T-helper 17 cell (primary cell): ENCODE measurements at places on chromosomes 5 and 9.

GRCh38 chr5:144142139-144142823 is 28.2 kb downstream of the YIPF5 start:
- DNase-seq = no peak
- H3K4me1 ChIP-seq = peaks cover 11% of the 10 kb centered on the region
- no peak overlapping the region for H3K4me3 ChIP-seq
- H3K27ac ChIP-seq = no peak overlapping the region

GRCh38 chr5:124790301-124790894 is 44.0 kb upstream of the ZNF608 start:
- H3K4me1 ChIP-seq = no peaks in the 10 kb centered on the region
- H3K36me3 ChIP-seq = no peaks in the 10 kb centered on the region
- H3K27me3 ChIP-seq = no peaks in the 10 kb centered on the region
- no peak overlapping the region for H3K4me3 ChIP-seq
- no peak overlapping the region for H3K27ac ChIP-seq
- DNase-seq = no peak

DNA sequence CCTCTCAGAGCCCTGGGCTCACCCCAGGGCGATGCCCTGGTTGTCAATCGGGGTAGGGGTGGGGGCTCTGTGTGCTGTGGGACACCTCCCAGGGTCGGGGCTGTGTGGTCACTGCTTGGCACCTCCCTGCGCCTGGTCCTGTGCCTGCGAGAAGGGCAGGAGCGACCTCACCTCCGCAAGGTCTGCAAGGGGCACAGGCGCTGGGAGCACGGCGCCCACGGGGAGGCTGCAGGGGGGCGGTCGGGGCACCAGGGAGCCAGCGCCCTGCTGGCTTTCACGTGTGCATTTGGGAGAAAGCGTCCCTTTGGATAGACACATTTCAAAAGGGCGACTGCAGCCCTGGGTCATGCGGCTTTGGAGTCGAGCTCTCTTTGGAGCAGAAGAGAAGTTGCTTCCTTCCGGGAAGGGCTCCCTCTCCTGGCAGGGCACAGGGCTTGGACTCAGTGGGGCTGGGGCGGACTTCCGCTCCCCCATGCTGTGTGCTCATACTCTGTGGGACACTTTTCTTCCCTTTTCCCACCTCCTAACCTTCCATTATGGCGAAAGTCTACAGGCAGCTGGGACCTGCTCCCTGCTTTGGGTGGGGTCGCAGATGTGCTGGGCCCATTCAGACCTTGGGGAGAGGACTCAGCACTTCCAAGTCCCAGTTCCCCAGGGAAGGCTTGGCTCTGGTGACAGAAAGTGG is 52.9 kb upstream of the SLC28A3 start:
- no peak for DNase-seq
- H3K27me3 ChIP-seq = peaks cover 32% of the 10 kb centered on the region
- H3K27ac ChIP-seq = no peak overlapping the region

DNA sequence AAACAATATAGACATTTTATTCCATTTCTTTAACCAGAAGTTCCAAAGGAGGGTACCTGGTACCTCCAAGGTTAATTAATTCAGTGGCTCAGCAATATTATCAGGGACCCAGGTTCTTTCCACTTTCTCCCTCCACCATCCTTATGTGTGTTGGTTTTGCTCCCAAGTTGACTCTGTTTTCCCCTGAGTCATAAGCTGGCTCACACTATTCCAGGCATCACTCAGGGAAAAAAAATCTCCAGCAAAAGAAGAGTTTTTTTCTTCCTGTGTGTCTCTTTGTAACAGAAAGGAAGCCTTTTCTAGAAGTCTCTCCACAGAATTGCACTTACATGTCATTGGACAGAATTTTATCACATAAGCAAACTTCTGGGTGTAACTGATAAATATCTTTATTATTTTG is 31.2 kb upstream of the GALNT10 start:
- no peak for DNase-seq
- peaks cover 8% of the 10 kb centered on the region for H3K36me3 ChIP-seq
- peak overlapping the region; percentile 56 for H3K4me3 ChIP-seq

DNA sequence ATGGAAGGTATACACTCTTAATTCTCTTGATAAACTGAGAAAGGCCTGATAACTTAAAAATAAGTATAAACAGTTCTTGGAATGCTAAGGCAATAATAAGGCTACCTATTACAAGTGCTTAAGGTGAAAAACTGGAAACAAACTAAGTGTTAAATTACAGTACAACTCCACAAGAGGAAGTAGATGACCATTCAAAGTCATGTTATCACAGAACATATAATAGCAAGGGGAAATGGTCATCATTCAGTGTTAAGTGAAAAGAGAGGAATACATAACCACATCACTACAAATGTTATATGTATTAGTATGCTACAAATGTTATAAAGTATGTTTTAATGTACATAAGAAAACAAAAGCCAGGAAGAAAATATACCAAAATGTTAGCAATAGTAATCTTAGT is 135.9 kb downstream of the CCDC192 start:
- H3K4me3 ChIP-seq = no peak overlapping the region
- H3K27me3 ChIP-seq = no peaks in the 10 kb centered on the region
- no peak overlapping the region for H3K27ac ChIP-seq
- no peaks in the 10 kb centered on the region for H3K4me1 ChIP-seq

DNA sequence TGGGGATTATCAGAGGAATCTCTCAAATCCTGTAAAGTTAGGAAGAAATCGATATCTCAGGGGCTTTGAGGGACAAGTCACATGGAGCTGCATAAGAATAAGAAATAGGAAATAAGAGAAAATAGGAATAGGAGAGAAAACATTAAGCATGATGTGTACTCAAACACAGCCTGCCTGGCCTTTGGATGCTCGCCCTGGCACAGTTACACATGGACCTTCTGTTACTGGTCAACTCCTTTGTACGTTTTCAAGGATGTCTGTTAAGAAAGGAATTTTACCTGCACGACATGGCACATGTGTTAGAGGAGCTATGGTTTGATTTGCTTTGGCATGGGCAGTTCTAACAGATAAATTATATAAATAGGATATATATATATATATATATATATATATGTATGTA is 321.2 kb downstream of the CDH12 start:
- no peak overlapping the region for H3K27ac ChIP-seq
- H3K36me3 ChIP-seq = no peaks in the 10 kb centered on the region
- H3K4me1 ChIP-seq = no peaks in the 10 kb centered on the region
- DNase-seq = no peak
- H3K27me3 ChIP-seq = no peaks in the 10 kb centered on the region

GRCh38 chr5:136638084-136638483 is 272.7 kb upstream of the TRPC7 start:
- no peak overlapping the region for H3K27ac ChIP-seq
- H3K4me1 ChIP-seq = no peaks in the 10 kb centered on the region
- H3K27me3 ChIP-seq = no peaks in the 10 kb centered on the region
- no peaks in the 10 kb centered on the region for H3K36me3 ChIP-seq

DNA sequence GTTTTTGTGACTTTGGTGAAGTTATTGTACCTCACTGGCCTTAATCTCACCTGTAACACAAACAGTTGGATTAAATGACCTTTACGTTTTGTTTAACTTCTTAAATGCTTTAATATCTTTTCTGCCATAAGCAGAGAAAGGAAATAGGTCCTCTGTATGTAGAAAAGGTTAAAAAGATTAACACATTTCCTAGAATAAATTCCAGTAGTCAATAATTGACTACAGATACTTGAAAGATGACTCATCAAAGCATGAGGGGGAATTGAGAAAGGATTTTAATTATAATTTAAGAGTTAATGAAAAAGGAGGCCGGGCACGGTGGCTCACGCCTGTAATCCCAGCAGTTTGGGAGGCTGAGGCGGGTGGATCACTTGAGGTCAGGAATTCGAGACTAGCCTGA is 35.8 kb upstream of the CMYA5 start:
- H3K36me3 ChIP-seq = no peaks in the 10 kb centered on the region
- peaks cover 3% of the 10 kb centered on the region for H3K4me1 ChIP-seq
- H3K27ac ChIP-seq = peak overlapping the region; percentile 4
- H3K27me3 ChIP-seq = no peaks in the 10 kb centered on the region

DNA sequence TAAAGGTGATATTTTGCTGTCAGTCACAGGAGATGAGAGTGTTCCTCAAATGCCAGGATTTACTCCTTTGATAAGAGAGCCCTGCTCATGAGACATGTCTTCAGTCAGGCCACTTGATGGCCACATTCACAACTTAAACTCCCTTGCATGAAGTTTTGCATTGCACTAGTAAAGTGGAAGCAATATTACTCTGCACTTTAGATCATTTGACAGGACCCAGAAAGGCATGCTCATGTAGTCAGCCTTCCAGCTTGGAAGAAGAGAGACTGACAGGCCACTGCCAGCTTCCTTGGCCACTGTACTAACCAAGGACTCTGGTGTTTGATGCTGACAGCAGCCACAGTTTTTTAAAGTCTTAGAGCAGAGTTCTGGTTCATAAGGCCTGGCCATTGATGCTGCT is 42.6 kb downstream of the NPR3 start:
- no peaks in the 10 kb centered on the region for H3K4me1 ChIP-seq
- H3K36me3 ChIP-seq = no peaks in the 10 kb centered on the region
- H3K27ac ChIP-seq = no peak overlapping the region
- no peak for DNase-seq
- H3K27me3 ChIP-seq = no peaks in the 10 kb centered on the region

- peak overlapping the region; percentile 81 for H3K27ac ChIP-seq
- H3K4me3 ChIP-seq = no peak overlapping the region
- no peaks in the 10 kb centered on the region for H3K27me3 ChIP-seq
- no peak for DNase-seq
- H3K36me3 ChIP-seq = peaks cover 3% of the 10 kb centered on the region
Observed at GRCh38 chr5:134887593-134888159, 13.5 kb downstream of the TXNDC15 start.

DNA sequence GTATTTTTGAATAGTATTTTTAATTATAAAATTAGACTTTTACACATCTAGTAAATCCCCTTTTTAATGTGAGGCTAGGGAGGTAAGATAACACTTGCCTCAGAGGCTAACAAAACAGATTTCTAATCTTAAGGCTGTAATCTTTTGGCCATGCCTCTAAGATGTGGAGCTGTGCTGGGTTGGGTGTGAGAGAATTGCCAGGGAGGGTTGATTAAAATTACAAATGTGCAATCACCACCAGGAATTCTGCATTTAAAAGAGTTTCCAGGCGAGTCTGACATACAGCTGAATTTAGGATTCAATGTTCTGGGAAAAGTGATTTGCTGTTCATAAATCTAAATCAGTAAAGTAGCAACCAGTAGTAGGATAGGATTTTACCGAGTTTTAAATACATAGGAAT is 73.3 kb downstream of the NUDT12 start:
- H3K36me3 ChIP-seq = no peaks in the 10 kb centered on the region
- no peaks in the 10 kb centered on the region for H3K4me1 ChIP-seq
- peaks cover 24% of the 10 kb centered on the region for H3K27me3 ChIP-seq
- H3K27ac ChIP-seq = no peak overlapping the region

GRCh38 chr5:618450-618849 is 6.3 kb downstream of the CEP72 start:
- peaks cover 7% of the 10 kb centered on the region for H3K36me3 ChIP-seq
- H3K4me3 ChIP-seq = no peak overlapping the region
- no peak overlapping the region for H3K27ac ChIP-seq
- DNase-seq = no peak
- peaks cover 19% of the 10 kb centered on the region for H3K4me1 ChIP-seq
- H3K27me3 ChIP-seq = no peaks in the 10 kb centered on the region

GRCh38 chr5:171640480-171640879 is 145.1 kb upstream of the SMIM23 start:
- peaks cover 55% of the 10 kb centered on the region for H3K27me3 ChIP-seq
- DNase-seq = no peak
- H3K27ac ChIP-seq = no peak overlapping the region
- no peak overlapping the region for H3K4me3 ChIP-seq

DNA sequence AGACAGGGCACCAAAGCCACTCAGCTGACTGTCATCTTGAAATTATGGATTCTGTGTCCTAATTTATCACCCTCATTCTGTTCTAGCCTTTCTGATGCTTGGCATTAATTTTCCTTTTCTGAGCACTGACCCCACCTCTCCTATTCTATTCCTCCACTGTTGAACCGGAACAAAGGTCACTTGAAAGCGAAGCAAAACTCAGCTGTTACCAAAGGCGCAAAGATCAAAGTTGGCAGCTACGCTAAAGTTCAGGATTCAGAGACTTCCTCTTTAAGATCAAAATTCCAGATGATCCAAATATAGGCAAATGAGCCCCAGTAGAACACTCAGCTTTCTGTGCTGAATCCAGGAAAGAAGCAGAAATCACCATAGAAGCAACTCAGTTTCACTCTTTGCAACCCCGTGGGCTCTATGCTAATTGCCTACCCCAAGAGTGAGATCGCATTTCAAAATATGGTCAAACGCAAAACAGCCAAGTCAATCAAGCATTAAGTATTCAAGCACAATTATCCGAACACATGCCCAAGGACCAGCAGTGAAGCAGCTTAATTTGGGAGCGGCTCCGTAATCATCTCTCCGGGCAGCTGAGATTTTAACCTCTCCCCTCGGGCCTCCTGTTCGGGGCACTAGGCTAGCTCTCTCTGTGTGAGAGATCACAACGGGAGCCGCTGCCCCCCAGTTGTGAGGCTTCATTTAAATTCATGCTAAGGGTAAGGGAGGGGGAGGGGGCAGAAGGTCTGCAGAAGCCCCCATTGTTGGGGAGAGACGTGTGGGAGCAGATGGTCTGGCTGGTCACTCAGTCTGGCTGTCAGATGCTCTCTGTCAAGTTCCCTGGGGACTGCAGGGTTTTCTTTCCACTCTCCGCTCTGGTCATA is 288.6 kb downstream of the ELAVL2 start:
- H3K36me3 ChIP-seq = no peaks in the 10 kb centered on the region
- H3K4me1 ChIP-seq = peaks cover 4% of the 10 kb centered on the region
- peak overlapping the region; percentile 68 for H3K4me3 ChIP-seq

- H3K36me3 ChIP-seq = no peaks in the 10 kb centered on the region
- no peaks in the 10 kb centered on the region for H3K27me3 ChIP-seq
- H3K4me3 ChIP-seq = no peak overlapping the region
- no peak for DNase-seq
- no peak overlapping the region for H3K27ac ChIP-seq
- H3K4me1 ChIP-seq = no peaks in the 10 kb centered on the region
Observed at GRCh38 chr9:16553869-16554540, 316.5 kb downstream of the BNC2 start.

DNA sequence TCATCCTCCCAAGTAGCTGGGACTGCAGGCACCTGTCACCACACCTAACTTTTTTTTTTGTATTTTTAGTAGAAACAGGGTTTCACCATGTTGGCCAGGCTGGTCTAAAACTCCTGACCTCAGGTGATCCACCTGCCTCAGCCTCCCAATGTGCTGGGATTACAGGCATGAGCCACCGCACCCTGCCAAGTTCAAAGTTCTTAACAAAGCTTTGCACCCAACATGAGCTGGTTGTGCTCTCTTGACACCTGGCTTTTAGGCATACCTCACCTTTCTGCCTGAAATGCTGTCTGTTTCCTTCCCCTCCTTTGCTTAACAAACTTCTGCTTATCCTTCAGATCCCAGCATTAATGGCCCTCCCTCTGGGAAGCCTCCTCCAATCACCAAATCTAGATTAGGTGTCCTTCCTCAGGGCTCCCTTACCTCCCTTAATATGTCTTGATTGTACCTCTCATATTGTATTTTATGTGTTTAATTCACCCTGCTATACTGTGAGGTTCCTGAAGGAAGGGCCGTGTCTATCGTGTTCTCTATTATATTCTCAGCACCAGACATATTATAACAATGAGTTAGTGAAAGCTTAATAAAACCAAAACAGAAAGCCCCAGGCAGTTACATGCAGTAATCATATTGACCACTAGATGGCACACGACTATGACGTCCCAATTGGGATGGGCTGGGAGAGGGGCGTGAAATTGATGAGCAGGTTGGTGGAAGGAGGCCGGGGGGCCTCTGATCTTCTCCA is 62.9 kb upstream of the PPARGC1B start:
- no peak overlapping the region for H3K4me3 ChIP-seq
- H3K36me3 ChIP-seq = peaks cover 4% of the 10 kb centered on the region
- H3K4me1 ChIP-seq = peaks cover 2% of the 10 kb centered on the region
- H3K27me3 ChIP-seq = peaks cover 15% of the 10 kb centered on the region
- H3K27ac ChIP-seq = no peak overlapping the region
- no peak for DNase-seq
